ENCODE measurements at places on chromosomes 11 and 22.

DNA sequence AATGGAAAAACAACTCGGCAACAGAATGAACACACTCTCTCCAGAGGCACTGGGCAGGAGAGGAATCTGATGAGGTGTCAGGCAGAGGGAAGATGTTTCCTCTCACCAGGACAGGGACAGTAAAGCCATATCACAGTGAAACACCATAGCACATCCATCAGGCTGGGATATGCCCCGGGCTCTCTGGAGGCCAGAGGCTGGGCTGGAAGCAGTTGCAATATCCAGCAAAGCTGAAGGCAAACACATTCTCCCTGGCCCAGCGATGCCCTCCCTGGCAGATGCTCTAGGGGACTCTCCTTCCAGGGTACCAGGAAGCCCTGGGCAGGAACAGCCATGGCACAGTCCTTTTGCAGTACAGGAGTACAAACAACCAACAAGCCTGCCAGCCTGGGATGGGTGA lies 11.1 kb downstream of the RSPH14 start:
- DNase-seq: no peak

DNA sequence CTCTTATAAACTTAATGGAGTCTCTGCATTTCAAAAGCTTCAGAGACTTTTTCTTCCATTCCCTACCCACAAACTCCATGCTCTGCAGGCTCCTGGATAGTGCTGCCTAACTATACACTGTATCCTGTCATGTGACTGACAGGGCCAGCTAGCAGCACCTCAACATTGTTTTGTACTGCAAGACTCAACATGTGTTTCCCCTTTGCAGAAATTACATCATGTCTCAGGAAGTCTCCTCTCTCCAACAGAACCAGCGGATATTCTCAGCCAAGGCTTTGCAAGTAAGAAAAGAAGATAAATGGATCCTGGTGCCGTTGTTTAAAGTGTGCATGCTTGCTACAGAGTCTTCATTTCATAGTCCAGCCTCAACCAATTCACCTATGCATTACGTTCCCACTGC lies 164.0 kb upstream of the UBASH3B start:
- DNase-seq: no peak

- no peak for DNase-seq
Measured at GRCh38 chr11:86117712-86118063, 48.8 kb upstream of the PICALM start.

DNA sequence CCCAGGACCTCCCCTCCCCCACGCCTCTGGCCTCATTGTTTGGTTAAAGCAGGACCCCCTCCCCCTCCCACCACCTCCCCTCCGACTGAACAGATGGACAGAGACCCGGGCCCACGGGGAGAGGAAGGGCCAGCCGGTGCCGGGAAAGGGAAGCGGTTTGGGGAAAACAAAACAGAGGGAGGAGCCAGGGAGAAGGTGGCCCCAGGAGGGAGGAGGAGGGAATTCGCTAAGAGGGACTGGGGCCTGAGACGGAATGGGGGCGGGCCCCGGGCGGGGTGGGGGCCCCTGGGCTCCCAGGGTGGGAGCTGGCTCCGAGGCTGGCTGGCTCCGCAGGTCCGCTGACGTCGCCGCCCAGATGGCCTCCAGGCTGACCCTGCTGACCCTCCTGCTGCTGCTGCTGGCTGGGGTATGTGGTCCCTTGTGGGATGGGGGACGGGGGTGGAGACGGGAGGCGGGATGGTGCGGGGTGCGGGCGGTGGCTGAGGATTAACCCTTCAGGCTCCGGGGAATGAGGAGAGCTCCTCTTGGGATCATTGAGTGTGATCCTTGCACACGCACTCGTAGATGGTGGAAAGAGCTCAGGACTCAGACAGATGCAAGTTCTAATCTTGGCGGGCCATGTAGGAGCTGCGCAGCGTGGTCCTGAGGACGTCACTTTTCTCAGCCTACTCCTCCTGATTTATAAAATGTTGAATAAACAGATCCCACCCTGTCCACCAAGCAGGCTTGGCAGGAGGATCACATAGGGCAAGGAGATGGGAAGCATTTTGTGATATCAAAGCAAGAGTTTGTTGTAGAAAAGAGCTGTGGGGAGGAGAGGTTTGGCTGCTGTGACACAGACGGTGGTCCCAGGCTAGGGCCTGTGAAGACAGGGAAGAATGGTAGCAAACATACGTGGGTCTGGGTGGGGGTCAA lies 688 bp downstream of the SERPING1 start:
- DNase-seq: no peak

- DNase-seq: no peak
Measured at GRCh38 chr11:15113381-15113780, 1.3 kb upstream of the INSC start.

- no peak for DNase-seq
Measured at GRCh38 chr11:126214841-126215240, 3.3 kb downstream of the FAM118B start.

DNA sequence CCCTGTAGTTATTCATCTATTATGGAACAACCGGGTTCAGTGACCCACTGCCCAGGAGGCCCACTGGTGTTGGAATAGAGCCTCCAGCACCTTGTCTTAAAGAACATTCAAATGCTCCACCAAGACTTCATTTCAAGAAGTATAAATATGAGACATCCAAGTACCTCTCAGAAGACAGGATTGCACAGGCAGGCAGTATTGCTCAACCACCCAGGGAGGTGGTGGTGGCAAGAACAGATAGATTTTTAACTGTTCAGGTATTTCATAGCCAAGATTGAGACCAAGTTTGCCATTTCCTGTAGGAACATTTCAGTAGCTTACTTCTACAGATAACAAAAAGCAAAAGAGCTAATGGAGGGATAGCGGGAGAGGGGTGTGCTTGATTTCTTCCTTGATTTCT lies 78.7 kb downstream of the COMMD9 start:
- DNase-seq: no peak

GRCh38 chr11:24413391-24413790 lies 83.5 kb upstream of the LUZP2 start:
- DNase-seq: no peak

DNA sequence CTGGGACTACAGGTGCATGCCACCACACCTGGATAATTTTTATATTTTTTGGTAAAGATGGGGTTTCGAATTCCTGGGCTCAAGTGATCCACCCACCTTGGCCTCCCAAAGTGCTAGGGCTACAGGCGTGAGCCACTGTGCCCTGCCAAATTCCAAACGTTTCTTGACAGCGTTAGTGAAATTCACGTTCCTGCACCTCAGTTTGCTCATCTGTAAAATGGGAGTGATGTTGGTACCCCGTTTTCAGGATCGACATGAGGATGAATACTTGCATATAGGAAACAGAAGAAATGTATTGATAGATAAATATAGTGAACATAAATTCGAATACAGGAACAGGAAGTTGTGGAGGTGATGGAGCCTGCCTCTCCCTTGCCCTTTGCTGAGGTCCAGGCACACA lies 10.2 kb upstream of the LTO1 start:
- DNase-seq: no peak

GRCh38 chr22:28903080-28903479 lies 19.7 kb downstream of the ZNRF3 start:
- DNase-seq: no peak

DNA sequence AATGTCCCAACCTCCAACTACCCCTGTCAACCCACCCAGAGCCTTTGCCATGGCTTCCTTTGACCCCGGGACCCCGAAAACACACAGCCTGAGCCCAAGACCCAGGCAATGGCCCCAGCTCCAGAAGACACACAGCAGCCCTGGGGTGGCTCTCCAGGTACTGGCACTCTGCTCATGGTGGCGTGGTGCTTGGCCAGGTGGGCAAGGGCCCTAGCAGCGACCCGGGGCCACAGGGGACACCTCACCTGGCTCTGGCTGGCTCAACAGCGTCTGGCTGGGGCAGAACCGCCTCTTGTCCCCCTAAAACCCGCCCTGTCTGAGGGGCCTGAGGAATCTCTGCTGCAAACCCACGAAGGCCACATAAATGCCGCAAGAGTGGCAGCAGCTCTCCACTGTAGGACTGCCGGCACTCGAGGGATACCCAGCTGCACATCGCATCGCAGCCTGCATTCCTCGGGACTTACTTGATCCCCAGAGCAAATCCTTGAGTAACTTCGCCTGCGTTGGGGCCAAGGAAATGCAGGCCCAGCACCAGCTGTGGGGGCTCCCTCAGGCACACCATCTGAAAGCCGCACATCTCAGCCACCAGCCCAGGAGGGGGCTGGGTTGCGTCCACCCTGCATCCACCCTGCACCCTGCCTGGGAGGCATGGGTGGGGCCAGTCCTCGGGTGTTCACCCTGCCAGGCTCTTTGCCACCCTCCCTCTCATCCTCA lies 23.1 kb upstream of the GNB1L start:
- DNase-seq: no peak

GRCh38 chr22:22810018-22810427 lies 77.6 kb upstream of the IGLL5 start:
- no peak for DNase-seq

- peak; percentile 11 for DNase-seq
Measured at GRCh38 chr22:28051787-28052356, 132.8 kb upstream of the PITPNB start.

DNA sequence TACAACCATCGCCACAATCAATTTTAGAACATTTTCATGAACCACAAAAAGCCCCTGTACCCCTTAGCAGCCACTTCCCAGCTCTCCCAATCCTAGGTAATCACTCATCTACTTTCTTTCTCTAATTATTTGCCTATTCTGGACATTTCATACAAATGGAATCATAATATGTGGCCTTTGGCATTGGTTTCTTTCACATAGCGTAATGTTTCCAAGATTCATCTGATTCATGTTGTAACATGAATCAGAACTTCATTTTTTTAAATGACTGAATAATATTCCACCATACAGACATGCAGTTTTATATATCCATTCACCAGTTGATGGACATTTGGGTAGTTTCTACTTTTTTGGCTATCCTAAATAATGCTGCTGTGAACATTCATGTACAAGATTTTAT lies 56.2 kb upstream of the RCN1 start:
- no peak for DNase-seq

GRCh38 chr11:83027794-83028193 lies 43.9 kb downstream of the RAB30 start:
- no peak for DNase-seq

GRCh38 chr11:38948392-38948791 lies 2350.4 kb upstream of the RAG2 start:
- no peak for DNase-seq

DNA sequence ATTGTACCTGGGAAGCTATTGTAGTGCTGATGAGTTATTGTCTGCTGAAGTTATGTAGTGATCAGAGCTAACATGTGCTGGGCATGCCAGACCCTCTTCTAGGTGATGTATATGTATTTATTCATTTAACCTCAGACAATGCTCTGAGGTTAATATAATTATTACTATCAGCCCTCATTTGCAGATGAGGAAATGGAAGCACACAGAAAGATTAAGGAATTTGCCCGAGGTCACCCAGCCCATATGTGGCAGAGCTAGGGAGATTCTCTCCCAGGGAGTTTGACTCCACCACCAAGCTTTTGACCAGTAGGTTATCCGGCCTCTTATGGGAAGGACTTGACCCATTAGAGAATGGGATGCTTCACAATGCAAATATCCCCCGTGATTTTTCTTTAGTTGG lies 114.2 kb upstream of the NAV2 start:
- no peak for DNase-seq

- no peak for DNase-seq
Measured at GRCh38 chr11:116849486-116849885, 12.1 kb upstream of the APOA1 start.

- DNase-seq: no peak
Measured at GRCh38 chr22:42763965-42764480, 43.4 kb upstream of the A4GALT start.

DNA sequence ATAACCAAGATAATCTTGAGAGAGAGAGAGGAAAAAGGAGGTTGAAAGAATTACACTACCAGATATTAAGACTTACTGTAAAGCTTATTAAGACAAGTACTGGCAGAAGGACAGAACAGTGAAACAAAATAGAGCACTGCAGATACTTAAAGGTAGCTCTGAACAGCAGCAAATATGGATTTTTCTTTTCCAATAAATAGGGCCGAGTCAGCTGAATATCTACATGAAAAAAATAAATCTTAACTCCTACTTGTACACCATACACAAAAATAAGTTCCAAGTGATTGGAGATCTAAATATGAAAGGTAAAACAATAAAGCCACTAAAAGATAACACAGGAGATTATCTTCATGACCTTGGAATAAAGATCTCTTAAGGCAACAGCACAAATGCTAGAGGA lies 12.4 kb downstream of the THAP12 start:
- no peak for DNase-seq

DNA sequence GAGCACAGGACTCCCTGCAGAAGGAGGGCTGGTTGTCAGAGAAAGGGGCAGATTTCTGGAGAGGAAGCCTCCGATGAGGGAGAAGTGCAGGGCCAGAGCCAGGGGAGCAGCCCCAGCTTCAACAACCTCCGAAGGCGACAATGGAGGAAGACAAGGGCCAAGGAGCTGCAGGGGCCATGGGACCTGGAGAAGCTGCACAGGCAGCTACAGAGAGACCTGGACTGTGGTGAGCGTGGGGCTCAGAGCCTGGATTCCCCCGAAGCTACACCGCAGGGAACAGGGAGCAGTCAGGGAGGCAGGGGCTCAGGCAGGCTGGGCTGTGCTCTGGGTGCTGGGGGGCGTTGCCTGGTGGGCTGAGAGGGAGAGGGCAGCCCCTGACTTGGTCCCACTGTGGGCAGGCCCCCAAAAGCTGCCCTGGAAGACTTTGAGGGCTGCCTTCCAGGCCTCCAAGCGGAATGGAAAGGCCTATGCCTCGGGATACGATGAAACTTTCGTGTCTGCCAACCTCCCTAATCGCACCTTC lies 2.4 kb downstream of the TSGA10IP start:
- DNase-seq: no peak

GRCh38 chr11:2987881-2988861 lies 4.0 kb downstream of the NAP1L4 start:
- no peak for DNase-seq

GRCh38 chr11:44621784-44622183 lies 56.3 kb downstream of the CD82 start:
- no peak for DNase-seq

DNA sequence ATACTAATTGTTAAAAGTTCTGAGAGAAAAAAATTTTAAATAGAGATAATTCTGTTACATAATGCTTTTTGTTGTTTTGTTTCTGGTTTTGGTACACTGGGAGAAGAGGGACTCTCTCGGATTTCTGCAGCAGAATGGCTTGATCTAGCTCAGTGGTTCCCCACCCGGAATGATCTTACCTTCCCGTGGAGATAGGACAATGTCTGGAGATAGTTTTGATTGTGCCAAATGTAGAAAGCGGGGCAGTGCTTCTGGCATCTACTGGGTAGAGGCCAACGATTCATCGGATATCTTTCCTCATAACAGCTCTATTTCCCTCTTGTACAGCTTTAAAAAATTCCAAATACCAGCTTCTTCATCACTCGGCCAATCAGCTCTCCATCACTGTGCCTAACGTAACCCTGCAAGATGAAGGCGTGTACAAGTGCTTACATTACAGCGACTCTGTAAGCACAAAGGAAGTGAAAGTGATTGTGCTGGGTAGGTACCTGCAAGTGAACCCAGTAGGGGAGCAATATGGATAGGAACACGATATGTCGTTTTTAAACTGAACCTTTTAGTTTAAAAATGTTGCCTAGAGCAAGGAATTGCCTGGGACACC lies 13.2 kb downstream of the CRTAM start:
- DNase-seq: no peak

DNA sequence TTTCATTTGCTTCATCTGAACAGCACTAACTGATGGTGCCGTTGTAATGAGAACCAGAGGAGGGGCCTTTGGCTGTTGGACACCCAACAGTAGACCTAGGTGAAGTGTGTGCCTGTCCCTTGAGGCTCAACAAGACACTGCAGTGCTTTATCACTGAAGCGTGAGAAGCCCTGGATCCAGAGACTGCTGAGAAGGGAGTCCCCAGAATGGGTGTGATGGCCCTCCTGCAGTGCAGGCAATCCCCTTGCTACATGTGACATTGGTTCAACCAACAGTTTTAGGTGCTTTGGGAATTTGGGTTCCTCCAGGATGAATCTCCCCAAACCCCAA lies 125.6 kb downstream of the BRD1 start:
- no peak for DNase-seq
